NCI-H1105 (cell line): ENCODE measurements at places on chromosomes 4 and X.

GRCh38 chr4:103415801-103416200 is 217.7 kb upstream of the CENPE start:
- DNase-seq: no peak

GRCh38 chr4:114698231-114698630 is 99.6 kb downstream of the UGT8 start:
- DNase-seq: no peak

GRCh38 chr4:104973708-104974107 is 173.0 kb upstream of the TET2 start:
- no peak for DNase-seq

DNA sequence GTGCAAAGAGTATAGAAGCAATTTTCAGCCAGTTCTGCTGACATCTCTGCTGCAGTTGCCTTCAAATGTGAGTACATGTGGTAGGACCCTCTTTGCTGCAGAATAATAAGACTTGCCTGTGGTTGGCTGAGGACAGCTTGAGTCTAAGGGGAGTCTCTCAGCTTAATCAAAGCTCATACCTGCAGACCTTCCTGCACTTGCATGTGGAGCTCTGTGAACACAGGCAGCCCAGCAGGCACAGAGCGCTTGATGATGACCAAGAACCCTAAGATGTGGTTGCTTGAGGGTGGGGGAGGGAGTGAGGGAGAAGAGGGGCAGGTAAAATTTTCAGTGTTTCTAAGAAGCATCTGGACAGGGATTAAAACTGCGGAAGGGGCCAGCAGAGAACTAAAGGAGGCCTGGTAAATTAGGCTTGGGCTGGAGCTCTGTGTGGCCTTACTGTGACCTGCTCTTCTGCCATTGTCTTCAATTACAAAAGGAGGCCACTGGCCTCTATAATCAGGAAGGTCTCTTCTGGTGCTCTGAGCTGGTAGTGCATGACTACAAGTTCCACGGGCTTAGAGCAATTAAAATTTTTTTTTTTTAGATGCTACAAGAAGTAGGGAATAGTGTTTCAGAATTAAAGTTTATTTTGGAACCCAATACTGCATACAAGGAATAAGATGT is 59.9 kb upstream of the CHRNA9 start:
- DNase-seq: no peak

- peak; percentile 8 for DNase-seq
These were observed 211.1 kb downstream of the GUCY2F start for GRCh38 chrX:109270580-109271484.

DNA sequence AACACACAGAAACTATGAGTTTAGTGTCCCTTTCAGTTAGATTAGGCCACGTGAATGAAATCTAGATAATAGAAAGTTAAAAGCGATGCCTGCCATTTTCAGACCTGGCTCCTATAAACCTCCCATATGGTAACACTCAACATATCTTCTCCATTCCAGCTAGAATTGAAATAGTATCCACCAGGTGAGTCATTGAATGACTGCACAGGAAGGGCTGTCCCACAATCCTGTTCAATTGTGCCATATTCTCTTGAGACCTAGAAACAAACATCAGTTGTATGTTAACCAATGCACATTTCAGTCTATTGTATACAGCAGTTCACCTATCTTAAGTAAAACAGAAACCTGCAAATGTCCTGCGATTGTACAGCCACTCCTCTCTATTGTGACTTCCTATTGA is 659.3 kb upstream of the SLIT2 start:
- no peak for DNase-seq

GRCh38 chrX:23334848-23335599 is at the start of gene PTCHD1:
Gene PTCHD1, plus strand, starts transcription at chrX:23334849. Its CDS starts 27 bp downstream, at chrX:23334876.
- DNase-seq: no peak

DNA sequence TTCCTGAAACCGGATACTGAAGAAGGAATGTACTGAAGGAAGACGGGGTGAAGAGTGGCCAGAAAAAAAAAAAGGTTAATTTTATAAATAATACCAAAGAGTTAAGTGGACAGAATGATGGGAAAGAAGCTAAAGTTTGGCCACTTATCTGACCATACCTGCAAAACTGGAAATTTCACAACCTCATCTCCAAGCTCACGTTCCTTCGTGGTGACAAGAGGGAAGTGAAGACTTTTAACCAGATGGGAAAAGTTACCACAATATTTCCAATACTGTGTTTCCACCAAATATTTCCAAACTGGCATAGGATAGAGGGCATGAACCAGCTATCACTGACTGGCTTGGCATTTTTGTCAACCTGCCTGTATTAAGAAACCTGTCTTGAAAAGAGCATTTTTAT is 56.4 kb downstream of the MAML3 start:
- no peak for DNase-seq

GRCh38 chrX:44871931-44872820 is 812 bp upstream of the KDM6A start:
- peak; percentile 3 for DNase-seq

DNA sequence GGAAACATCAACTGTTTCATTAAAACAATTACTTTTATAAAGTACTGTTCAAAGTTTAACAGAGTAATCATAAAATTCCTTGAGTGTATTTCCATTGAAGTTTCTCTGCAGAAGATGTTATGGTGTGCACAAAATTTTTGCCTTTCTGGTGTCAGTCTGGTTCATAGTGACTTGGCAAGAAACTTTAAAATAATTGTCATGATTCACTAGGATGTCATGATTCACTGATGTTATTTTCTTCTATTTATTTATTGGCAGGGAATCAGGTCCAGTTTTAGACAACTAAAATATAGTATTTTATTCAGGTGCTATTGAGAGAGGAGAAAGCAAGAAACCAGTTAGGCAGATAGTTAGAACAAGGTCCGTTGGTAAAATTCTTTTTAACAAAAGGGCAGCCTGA is 3.8 kb downstream of the UGT2A1 start:
- no peak for DNase-seq

GRCh38 chr4:88939697-88940096 is 117.3 kb downstream of the FAM13A start:
- DNase-seq: no peak

GRCh38 chr4:174316546-174316945 is 32.8 kb downstream of the CEP44 start:
- DNase-seq: no peak

GRCh38 chr4:8594097-8595038 is 1.8 kb downstream of the CPZ start:
- DNase-seq: no peak

DNA sequence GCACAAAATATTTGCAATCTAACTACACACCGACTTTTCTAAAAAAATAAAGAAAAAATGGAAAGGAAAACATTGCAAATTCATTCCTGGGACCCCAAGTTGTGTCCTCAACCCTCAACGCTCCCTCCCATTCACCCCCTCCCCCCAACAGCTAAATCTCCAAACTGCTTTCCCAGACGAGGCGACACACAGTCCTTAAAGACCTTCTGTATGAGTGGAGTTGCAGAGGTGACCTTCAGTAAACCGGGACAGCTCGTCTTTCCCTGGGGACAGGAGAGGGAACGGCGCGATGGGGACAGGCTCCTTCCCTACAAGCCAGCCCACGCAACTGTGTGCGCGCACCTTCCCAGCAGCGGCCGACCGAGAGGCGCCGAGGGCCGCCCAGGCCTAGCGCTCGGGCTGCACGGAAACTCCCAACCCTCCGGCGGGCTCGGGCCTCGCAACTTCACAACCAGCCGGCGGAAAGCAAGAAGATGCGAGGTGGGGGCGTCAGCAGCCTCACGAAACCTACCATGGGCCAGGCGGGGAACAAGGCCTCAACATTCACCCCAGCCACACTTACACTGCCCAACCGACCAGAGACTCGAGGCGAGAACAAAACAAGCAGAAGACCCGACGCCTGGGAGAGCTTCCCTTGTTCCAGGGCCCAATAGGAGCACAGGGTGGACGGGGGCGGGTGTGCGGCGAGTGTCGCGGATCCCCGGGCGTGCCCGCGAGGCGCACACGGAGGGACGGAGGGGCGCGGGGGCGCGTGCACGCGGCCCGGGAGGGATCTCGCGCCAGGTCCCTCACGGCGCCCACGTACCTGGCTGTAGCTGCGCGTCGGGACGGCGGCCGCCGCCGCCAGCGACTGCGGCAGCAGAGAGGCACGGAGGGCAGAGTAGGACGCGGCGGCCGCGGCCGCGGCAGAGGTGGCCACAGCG is 763 bp downstream of the GRSF1 start:
- DNase-seq: peak; percentile 31

- no peak for DNase-seq
These were observed 880 bp downstream of the UNC5C start for GRCh38 chr4:95547715-95548471.

DNA sequence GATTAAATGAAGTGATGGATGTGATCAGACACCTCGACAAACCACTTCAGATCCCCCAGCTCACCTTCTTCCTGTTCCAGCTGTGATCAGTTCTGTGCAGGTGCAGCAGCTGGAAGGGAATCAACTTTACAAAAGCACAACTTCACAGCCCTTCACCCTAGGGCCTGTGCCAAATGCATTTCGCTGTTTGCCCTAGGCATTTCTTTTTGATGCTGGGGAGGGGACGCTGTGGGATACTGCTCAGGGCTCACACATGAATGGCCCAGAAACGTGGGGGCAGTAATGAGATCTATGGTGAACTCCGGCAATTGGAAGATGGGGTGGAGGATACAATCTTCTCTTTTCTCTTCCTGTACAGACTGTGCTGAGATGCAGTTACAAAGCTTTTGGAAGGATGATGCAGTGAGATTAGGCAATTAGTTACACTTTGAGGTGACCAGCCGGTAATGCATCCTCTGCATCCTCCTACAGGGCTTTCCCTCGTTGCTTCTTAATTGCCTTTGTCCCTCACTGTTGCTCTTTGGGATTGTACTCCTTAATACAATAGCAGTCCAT is 215.1 kb upstream of the PITX2 start:
- no peak for DNase-seq

- DNase-seq: no peak
These were observed 24.7 kb downstream of the KCNE5 start for GRCh38 chrX:109600237-109600651.

DNA sequence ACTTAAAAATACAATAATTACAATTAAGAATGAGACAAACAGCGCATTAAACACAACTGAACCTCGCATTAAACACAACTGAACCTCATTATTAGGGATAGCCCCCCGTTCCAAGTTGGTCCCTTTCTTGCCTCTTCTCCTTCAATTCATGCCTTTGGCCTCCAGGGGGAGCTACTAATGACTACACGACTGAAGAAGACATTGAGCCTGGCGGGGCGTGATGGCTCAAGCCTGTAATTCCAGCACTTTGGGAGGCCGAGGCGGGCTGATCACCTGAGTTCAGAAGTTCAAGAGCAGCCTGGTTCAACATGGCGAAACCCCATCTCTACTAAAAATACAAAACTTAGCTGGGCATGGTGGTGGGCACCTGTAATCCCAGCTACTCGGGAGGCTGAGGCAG is 56.4 kb upstream of the NWD2 start:
- DNase-seq: no peak

DNA sequence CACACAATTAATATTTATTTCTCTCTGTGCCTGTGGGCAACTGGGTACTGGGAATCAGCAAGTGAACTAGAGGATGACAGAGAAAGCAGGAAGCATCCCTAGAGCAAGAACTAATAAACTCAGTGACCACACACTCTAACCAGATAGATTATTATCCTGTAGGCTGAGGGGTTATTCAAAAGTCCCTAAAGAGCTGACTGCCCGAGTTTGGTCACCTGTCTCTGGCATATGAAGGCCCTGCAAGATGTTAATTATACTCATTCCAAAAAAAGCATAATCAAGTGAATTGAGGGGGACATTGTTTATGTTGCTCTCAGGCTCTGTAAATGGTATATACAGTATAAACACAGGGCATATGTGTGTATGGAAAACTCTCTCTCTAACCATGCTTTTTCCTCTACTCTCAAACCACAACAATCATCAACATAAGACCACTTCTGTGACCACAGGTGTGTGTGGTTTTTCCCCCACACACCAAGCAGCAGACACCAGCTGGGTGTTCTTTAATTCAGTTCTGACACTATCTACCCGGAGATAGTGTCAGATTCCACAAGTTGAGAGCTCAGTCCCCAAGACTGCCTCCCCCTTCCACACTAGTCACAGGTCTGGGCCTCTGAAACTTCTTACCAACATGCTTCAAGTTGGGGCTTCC is 6.2 kb upstream of the HPSE start:
- DNase-seq: no peak

- DNase-seq: no peak
These were observed 121.5 kb upstream of the NUDT6 start for GRCh38 chr4:123043793-123044425.

DNA sequence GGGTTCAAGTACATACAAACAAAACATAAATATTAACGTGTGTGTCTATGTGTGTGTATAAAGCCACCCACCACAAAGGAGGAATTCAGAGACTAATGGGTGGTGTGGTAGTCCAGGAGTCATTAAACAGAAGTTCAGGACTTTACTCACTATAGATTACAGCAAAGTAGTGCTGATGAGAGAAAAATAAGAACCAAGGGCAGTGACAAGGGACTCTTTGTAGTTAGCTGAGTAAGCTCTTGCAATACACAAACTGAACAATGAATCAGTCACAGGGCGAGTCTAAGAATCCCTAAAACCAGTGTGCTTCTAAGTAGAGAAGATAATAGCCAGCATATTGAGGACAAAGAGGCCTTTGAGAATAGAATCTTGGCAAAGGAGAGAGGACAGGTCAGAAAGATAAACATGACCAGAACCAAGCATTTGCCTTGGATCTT is 232.4 kb downstream of the PPP3CA start:
- DNase-seq: no peak

- no peak for DNase-seq
These were observed 29.6 kb downstream of the NKX3-2 start for GRCh38 chr4:13514722-13515121.

GRCh38 chr4:123037804-123038203 is 115.4 kb upstream of the NUDT6 start:
- no peak for DNase-seq

GRCh38 chr4:147831551-147832171 is 99.8 kb downstream of the ARHGAP10 start:
- DNase-seq: no peak

DNA sequence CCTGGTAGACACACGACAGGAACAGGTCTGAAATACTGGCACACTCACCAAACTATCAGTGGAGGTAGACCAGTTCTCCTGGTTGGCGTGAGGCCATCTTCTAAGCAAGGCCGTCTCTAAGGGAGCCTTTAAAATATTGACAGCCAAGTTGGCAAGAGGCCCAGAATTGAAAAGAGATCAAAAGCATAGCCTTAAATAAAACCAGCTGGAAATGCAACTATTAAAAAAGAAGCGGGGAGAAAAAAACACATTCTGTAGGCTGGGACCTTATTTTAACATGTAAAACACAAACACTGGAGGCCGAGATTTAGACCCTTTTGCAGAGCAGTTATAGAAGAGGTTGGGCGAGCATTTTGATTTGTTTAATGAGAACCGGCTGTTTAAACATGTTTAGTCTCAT is 233.0 kb upstream of the CLNK start:
- peak; percentile 77 for DNase-seq

- DNase-seq: no peak
These were observed 21.2 kb downstream of the PPAT start for GRCh38 chr4:56414135-56414670.

- DNase-seq: no peak
These were observed 82.5 kb upstream of the LCORL start for GRCh38 chr4:18103876-18104605.

- DNase-seq: no peak
These were observed 13.1 kb upstream of the RPL34 start for GRCh38 chr4:108607079-108607815.
